ENCODE measurements at places on chromosomes 7 and 10. TPM values are rescaled to one million over a fixed set of nuclear protein-coding genes. Genes with fewer than 3 reads are reported as not detected.
A peak's percentile ranks its signal among the peaks of the same experiment; 100 is the strongest.

GRCh38 chr7:107180378-107180777 is 11.6 kb downstream of the HBP1 start:
- peaks cover 17% of the 10 kb centered on the region for H3K4me1 ChIP-seq
- peak overlapping the region; percentile 81 for H3K27ac ChIP-seq
- H3K4me3 ChIP-seq: no peak overlapping the region
- peaks cover 24% of the 10 kb centered on the region for H3K36me3 ChIP-seq
- no peaks in the 10 kb centered on the region for H3K27me3 ChIP-seq

GRCh38 chr7:47379629-47380324 is 202.1 kb downstream of the TNS3 start:
- no peak overlapping the region for H3K4me3 ChIP-seq
- DNase-seq: peak; percentile 51
- H3K27me3 ChIP-seq: no peaks in the 10 kb centered on the region
- peak overlapping the region; percentile 84 for H3K27ac ChIP-seq

The MYL10 gene
- not detected for total RNA-seq

GRCh38 chr10:122740640-122741039 is 41.0 kb upstream of the C10orf120 start:
- DNase-seq: no peak
- H3K4me1 ChIP-seq: no peaks in the 10 kb centered on the region
- no peak overlapping the region for H3K4me3 ChIP-seq
- no peaks in the 10 kb centered on the region for H3K36me3 ChIP-seq

GRCh38 chr7:73994023-73994422 is 34.0 kb upstream of the ELN start:
- peaks cover 6% of the 10 kb centered on the region for H3K36me3 ChIP-seq
- no peak for DNase-seq
- H3K4me3 ChIP-seq: no peak overlapping the region
- H3K27me3 ChIP-seq: no peaks in the 10 kb centered on the region

The KAZALD1 gene
- 15.9 TPM for total RNA-seq

DNA sequence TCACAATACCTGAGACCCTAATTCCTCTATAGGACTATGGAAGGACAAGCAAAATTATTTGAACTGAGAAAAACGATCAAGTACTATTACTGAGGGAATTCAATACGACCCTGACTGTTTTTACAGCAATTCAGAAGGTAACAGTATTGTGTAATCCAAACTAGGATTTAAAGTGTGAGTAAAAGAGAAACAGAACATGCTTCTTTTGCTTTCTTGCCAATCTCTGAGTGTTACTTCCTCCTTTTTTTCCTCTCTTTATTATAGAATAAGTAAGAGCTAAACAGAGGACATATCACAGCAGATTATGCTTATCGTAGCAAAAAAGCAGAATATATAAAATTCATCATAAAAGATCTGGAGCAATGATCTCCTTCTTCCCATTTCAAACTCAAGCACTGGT is 292.1 kb downstream of the THSD7A start:
- DNase-seq: no peak
- no peaks in the 10 kb centered on the region for H3K27me3 ChIP-seq
- H3K27ac ChIP-seq: no peak overlapping the region
- H3K4me3 ChIP-seq: no peak overlapping the region

- H3K36me3 ChIP-seq: no peaks in the 10 kb centered on the region
- H3K27ac ChIP-seq: no peak overlapping the region
- peaks cover 21% of the 10 kb centered on the region for H3K4me1 ChIP-seq
- H3K27me3 ChIP-seq: no peaks in the 10 kb centered on the region
- DNase-seq: no peak
- H3K4me3 ChIP-seq: no peak overlapping the region
Observed at GRCh38 chr10:71761105-71761511, 12.2 kb downstream of the VSIR start.

GRCh38 chr7:114160925-114161324 is 242.1 kb upstream of the PPP1R3A start:
- no peak for DNase-seq
- no peak overlapping the region for H3K27ac ChIP-seq
- H3K4me1 ChIP-seq: peaks cover 3% of the 10 kb centered on the region
- H3K4me3 ChIP-seq: no peak overlapping the region
- no peaks in the 10 kb centered on the region for H3K27me3 ChIP-seq

DNA sequence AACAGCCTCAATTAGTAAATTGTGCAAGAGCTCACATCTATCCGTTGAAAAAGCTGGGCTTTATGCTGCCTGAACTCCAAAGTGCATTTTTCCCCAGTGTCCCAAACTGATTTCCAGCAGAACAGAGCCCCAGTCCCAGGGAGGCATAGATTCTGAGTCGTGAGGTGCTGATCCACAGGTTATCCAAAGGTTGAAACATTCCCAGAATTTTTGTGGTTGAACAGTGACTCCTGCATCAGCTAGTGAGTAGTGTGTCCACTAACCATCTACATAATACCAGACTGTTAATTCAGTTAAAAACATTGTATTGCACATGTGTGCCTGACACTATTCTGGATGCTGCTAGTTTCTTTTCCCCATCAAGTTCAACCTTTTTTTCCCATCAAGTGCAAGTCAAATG is 761.5 kb downstream of the GATA3 start:
- H3K27ac ChIP-seq: peak overlapping the region; percentile 66
- H3K4me1 ChIP-seq: peaks cover 29% of the 10 kb centered on the region
- DNase-seq: no peak
- H3K4me3 ChIP-seq: no peak overlapping the region
- H3K27me3 ChIP-seq: no peaks in the 10 kb centered on the region

- no peaks in the 10 kb centered on the region for H3K27me3 ChIP-seq
- peak overlapping the region; percentile 80 for H3K27ac ChIP-seq
- peaks cover 2% of the 10 kb centered on the region for H3K36me3 ChIP-seq
- H3K4me1 ChIP-seq: peaks cover 65% of the 10 kb centered on the region
- H3K4me3 ChIP-seq: no peak overlapping the region
Observed at GRCh38 chr7:129854401-129854800, 98.4 kb downstream of the UBE2H start.

The TMEM196 gene
- total RNA-seq: not detected

GRCh38 chr7:117014673-117015133 is 61.4 kb downstream of the ST7 start:
- peak overlapping the region; percentile 62 for H3K27ac ChIP-seq
- no peak overlapping the region for H3K4me3 ChIP-seq
- no peaks in the 10 kb centered on the region for H3K27me3 ChIP-seq
- H3K36me3 ChIP-seq: no peaks in the 10 kb centered on the region
- H3K4me1 ChIP-seq: peaks cover 38% of the 10 kb centered on the region

- no peak overlapping the region for H3K4me3 ChIP-seq
- peaks cover 6% of the 10 kb centered on the region for H3K36me3 ChIP-seq
- no peak for DNase-seq
- peaks cover 16% of the 10 kb centered on the region for H3K4me1 ChIP-seq
Observed at GRCh38 chr10:5071411-5072198, 22.6 kb upstream of the AKR1C3 start.

- H3K4me3 ChIP-seq: no peak overlapping the region
- no peaks in the 10 kb centered on the region for H3K4me1 ChIP-seq
Observed at GRCh38 chr7:78516450-78516849, 717.9 kb downstream of the PHTF2 start.

DNA sequence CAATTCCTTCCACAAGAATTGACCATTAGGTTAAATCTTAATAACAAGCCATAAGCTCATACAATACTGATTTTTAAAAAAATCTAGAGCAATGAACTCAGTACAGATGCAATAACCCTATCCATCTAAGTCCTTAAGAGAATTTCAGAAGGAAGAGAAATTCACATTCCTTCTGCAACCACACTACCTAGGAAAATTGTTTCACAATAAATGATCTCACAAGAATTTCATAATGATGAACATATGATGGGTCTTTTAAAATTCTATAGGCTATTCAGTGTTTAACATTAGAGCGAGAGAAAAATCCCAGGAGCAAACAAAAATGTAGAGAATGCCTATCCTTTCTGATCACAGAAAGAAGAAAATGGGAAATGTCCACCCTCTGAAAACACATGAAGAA is 70.0 kb upstream of the MAGI2 start:
- H3K4me3 ChIP-seq: no peak overlapping the region
- H3K27me3 ChIP-seq: no peaks in the 10 kb centered on the region
- H3K4me1 ChIP-seq: peaks cover 17% of the 10 kb centered on the region
- no peaks in the 10 kb centered on the region for H3K36me3 ChIP-seq
- no peak for DNase-seq

The SPDYE2 gene
- total RNA-seq: not detected

DNA sequence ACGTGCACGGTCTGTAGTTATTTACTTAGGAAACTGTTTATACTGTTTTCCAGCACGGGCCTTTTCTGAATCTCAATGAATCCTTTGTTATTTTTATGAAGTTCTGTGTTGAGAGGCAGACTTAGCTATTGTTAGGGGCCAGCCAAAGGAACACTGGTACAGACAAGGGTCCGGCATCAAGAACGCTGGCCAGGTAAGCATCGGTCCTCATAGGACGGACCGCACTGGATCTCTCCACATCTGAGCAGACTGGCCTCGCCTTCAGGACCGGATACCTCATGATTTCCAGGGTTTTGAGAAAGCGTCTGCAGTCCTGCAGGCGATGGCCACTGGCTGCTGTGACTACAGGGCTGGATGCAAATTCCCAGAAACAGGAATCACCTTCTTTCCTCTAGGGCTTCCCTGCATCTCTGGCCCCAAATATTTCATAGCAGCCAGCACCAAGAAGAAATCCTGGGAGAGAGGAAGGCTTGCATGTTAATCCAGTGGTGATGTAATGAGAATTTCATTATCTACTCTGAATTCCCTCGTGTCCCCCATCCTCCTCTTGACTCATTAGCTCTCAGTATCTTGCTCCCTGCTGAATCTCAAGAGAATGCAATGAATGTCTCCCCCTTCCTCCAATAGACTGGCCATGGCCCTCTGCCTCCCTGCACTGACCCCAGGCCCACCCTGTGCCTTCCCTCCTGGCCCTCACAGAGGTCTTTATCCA is 325.4 kb upstream of the NPVF start:
- DNase-seq: no peak
- peaks cover 55% of the 10 kb centered on the region for H3K4me1 ChIP-seq
- H3K27ac ChIP-seq: no peak overlapping the region
- H3K36me3 ChIP-seq: no peaks in the 10 kb centered on the region
- H3K27me3 ChIP-seq: peaks cover 6% of the 10 kb centered on the region

- no peak overlapping the region for H3K4me3 ChIP-seq
- DNase-seq: no peak
- H3K36me3 ChIP-seq: peaks cover 17% of the 10 kb centered on the region
- no peaks in the 10 kb centered on the region for H3K27me3 ChIP-seq
Observed at GRCh38 chr7:50647286-50647980, 82.2 kb upstream of the DDC start.

DNA sequence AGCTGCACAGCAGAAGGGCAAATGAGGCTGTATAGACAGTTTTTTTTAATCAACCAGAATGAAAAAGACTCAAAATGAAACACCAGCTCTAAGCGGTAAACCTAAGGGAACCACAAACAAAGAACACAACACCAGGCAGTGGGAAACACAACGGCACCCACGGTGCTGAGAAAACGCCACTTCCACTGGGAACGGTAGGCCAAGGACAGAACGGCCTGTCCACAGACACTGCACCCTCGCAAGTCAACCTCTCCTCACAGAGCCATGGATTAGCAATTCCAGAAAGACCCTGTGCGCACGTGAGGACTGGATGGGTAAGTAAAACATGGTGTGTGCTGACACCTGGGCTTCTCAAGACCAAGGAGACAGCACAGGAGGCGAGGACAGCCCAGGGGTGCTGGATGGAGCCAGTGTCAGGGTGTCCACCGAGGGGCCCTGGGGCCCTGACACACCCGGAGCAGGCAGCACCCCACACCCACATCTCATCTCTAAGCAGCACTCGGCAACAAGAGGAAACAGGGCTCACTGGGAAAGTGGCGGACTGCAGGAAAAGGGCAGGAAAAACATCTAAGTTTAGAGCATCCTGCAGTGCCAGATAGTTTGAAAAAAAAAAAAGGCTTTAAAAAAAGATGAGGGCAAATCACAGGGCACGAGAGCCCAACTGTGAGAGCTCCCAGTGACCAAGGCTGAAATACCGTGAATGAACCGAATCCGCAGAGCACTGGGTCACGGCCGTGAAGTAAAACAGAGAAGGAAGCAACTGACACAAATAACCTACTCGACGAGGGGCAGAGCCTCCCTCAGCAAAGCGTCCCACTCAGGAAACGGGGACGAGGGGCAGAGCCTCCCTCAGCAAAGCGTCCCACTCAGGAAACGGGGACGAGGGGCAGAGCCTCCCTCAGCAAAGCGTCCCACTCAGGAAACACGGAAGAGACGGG is 120.2 kb downstream of the MAD1L1 start:
- DNase-seq: no peak
- H3K4me1 ChIP-seq: peaks cover 22% of the 10 kb centered on the region
- H3K27me3 ChIP-seq: no peaks in the 10 kb centered on the region
- H3K36me3 ChIP-seq: peaks cover 13% of the 10 kb centered on the region
- H3K4me3 ChIP-seq: no peak overlapping the region
- no peak overlapping the region for H3K27ac ChIP-seq

DNA sequence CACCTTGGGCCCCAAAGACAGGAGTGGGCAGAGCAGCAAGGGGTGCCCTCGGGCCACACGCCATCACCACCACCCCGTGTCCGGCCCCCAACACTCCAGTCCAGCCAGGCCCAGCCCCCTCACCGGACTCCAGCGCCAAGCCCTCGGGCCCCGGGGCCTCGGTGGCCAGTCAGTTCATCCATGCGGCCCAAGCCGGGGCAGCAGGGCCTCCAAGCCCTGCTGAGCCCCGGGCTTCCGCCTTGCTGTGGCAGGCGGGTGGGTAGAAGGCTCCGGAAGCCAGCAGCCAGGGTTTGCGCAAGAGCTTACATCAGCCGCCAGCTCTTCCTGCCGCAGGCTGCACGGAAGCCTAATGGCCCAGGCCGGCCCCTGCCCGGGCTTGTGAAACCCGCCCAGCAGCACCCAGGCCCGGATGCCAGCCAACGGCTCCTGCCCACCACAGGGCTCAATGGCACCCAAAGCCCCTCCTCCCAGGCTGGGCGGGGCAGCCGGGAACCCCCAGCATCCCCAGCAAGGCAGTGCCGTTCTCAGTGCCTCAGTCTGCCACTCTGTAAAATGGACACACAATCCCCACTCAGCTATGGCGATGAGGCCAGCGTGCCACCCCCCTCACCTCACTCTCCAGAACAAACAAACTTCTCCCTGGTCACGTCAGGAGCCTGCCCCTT is 26.5 kb downstream of the TNRC18 start:
- H3K4me1 ChIP-seq: no peaks in the 10 kb centered on the region
- peaks cover 25% of the 10 kb centered on the region for H3K36me3 ChIP-seq
- no peaks in the 10 kb centered on the region for H3K27me3 ChIP-seq
- no peak for DNase-seq

- no peak overlapping the region for H3K4me3 ChIP-seq
- no peaks in the 10 kb centered on the region for H3K36me3 ChIP-seq
- H3K27ac ChIP-seq: no peak overlapping the region
Observed at GRCh38 chr10:47024399-47025252, 113.4 kb downstream of the PTPN20 start.

GRCh38 chr7:30980194-30980593 is 16.4 kb downstream of the GHRHR start:
- peaks cover 74% of the 10 kb centered on the region for H3K27me3 ChIP-seq
- DNase-seq: no peak
- H3K4me1 ChIP-seq: peaks cover 2% of the 10 kb centered on the region
- H3K36me3 ChIP-seq: no peaks in the 10 kb centered on the region
- H3K27ac ChIP-seq: no peak overlapping the region
- no peak overlapping the region for H3K4me3 ChIP-seq

- H3K4me1 ChIP-seq: peaks cover 50% of the 10 kb centered on the region
- no peaks in the 10 kb centered on the region for H3K36me3 ChIP-seq
- H3K4me3 ChIP-seq: no peak overlapping the region
- DNase-seq: no peak
- H3K27me3 ChIP-seq: no peaks in the 10 kb centered on the region
Observed at GRCh38 chr10:34786464-34786863, 28.6 kb downstream of the PARD3 start.

The MSS51 gene
- total RNA-seq: 4.9 TPM

- H3K27me3 ChIP-seq: no peaks in the 10 kb centered on the region
- no peak overlapping the region for H3K27ac ChIP-seq
- no peaks in the 10 kb centered on the region for H3K4me1 ChIP-seq
- H3K36me3 ChIP-seq: peaks cover 53% of the 10 kb centered on the region
- H3K4me3 ChIP-seq: no peak overlapping the region
Observed at GRCh38 chr7:141558544-141559183, 7.5 kb downstream of the AGK start.
